ENCODE measurements at places on chromosomes 7 and 10.

GRCh38 chr10:99698504-99699080, 33.3 kb downstream of the COX15 start:
- DNase-seq, result no peak

GRCh38 chr10:10891124-10892082, 126.3 kb upstream of the CELF2 start:
- DNase-seq, result no peak

DNA sequence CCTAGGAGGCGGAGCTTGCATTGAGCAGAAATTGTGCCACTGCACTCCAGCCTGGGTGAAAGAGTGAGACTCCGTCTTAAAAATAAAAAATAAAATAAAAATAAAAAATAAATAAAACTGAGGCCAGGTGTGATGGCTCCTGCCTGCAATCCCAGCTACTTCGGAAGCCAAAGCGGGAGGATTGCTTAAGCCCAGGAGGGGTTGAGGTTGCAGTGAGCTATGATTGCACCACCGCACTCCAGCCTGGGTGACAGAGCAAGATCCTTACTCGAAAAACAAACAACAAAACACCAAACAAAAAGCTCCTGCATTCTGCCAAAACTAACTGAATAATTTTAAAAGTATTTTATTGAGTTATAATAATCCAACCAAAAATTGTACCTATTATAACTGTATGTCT, 36.2 kb downstream of the AGAP4 start:
- no peak for DNase-seq

DNA sequence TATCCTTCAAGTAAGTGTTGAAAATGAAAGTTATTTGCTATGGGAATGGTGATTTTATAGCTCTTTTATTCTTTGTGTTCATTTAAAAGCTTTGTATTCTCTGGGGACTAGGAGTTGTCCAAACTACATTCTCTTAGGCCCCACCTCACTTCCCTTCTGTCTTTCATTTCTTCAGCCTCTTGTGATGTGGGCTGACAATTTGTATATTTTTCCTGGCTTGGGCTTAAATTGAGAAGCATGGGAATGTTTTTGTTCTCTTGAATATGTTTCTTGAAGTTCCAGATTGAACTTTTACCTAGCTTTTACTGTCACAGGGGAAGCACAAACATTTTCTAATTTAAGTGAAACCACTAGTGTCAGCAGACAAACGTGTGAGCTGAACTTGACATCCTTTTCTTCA, 27.9 kb downstream of the BBS9 start:
- no peak for DNase-seq

DNA sequence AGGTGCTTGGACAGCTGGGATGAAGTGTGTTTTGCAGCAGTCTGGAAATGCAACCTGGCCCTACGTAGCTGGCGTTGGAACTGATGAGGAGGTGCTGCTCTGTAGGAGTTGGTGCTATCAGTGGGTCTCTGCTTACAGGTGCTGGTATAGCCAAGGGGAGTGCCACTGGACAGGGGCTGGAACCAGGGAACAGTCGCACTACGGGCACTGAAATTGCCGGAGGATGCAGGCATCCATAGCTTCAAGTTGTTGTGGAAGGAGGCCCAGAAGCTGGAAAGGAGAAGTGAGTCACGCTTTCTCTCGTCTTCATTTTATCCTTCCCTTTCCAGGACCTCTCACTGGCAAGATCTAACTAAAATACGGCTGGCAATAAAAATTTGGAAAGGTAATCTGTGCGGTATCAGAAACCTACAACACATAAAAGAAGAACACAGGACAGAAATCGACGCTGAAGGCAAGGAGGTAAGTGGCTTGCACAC, 25.8 kb downstream of the MACC1 start:
- no peak for DNase-seq

GRCh38 chr7:151665368-151665767, 145.7 kb upstream of the RHEB start:
- no peak for DNase-seq

DNA sequence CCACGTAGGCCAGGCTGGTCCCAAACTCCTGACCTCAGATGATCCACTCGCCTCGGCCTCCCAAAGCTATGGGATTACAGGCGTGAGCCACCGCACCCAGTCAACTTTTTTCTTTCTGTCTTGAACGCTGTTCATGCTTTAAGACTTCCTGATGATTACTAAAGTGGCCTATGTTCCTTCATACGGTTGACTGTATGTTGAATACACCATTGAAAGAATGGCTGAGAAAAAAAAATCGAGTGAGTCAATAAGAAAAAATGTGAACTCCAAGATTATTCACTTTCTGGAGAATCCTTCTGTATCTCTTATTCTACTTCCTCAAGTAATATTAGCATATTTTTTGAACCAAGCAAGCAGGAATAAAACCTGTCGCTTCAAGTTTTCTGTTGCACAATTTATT, 955.0 kb downstream of the GATA3 start:
- no peak for DNase-seq

- DNase-seq, result no peak
Observed at GRCh38 chr10:77301305-77301730, 336.3 kb downstream of the KCNMA1 start.

GRCh38 chr10:129951101-129951969, 12.7 kb downstream of the EBF3 start:
- no peak for DNase-seq

DNA sequence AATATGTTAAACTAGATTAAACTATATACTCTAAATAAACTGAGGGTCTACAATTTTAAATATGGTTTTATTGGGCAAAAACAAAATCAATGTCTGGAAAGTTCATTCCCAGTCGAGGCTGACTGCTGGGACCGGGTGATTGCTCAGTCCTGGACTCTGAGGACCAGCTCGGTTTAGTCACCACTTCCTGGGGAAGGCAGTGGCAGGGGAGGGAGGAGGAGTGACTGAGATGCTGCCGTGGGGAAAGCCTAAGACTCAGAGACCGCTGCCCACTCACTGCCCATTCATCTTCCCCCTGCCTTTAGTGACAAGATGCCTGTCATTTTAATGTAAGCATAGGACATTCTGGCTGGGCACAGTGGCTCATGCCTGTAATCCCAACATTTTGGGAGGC, 29.0 kb downstream of the ATOH7 start:
- DNase-seq, result peak; percentile 48

- DNase-seq, result no peak
Observed at GRCh38 chr10:64283621-64284020, 762.4 kb downstream of the REEP3 start.
